Fibroblast of gingiva (primary cell): ENCODE measurements at places on chromosomes 6 and 20.

GRCh38 chr20:46020555-46020954, 8.5 kb upstream of the SLC12A5 start:
- no peak for DNase-seq

- no peak for DNase-seq
Observed at GRCh38 chr6:82436740-82437139, 73.1 kb downstream of the TPBG start.

DNA sequence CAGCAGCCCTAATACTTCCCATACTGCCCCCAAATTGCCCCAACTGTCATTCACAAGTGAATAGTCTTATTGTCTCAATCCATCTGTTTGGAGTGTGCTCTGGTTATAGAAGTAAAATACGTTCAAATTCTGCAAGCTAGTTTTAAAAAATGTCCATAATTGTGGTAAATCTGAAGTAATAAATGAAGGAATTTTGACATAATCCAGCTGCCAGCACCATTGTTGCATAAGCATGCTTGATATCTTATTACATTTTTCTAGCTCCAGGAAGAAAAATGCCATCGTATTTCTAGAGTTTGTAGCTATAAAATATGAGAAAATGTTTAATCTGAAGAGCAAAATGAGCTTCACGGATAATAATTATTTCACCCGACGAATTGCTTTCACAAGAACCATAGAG, 664.7 kb downstream of the RFPL4B start:
- DNase-seq, result peak; percentile 80

DNA sequence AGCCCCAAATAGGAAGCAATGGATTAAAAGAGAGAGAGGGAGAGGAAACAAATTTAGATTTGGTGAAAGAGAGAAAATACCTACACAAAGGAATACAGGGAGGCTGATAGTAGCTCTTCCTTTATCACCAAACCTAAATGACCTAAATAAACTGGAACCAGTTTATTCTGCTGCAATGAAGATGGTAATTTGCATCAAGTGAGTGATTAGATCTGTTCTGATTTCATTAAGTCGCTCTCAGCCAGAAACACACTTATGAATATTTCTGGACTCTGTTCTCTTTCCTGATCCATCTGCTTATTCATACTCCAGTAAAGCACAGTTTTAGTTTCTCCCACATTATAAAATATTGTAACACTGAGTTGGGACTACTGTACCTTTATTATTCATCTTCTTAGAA, 83.4 kb upstream of the BMP5 start:
- no peak for DNase-seq

DNA sequence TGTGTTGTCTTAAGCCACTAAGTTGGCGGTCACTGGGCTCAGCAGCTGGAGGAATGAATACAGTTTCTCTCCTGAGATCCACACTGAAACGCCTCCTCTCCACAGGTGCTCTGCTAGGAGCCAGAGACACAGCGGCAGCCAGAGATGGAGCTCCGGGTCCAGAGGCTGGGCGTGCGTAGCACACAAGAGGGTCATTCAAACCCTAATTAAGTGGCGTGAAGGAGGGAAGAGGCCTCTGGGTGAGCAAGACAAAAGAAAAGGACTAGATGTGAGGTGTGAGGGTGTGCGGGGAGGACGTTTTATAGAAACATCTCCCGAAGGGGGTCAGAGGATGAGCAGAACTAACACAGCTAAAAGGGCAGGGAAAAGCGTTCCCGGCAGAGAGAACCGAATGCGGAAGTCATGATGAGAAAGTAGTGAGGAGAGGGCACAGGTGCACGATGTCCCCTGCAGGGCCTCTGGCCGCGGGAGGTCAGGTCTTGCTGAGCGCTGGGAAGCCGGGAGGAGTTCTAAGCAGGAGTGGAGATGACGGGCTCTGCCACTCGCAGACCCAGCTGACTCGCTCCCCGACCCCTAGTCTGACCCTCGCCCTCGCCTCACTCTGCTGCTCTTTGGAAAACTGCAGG, 54.4 kb downstream of the BMP7 start:
- DNase-seq, result no peak

GRCh38 chr20:46107061-46107460, 11.1 kb upstream of the CD40 start:
- DNase-seq, result no peak

- no peak for DNase-seq
Observed at GRCh38 chr6:80249897-80250296, 143.4 kb downstream of the BCKDHB start.

- no peak for DNase-seq
Observed at GRCh38 chr20:3729811-3730540, 2.5 kb upstream of the HSPA12B start.

- DNase-seq, result no peak
Observed at GRCh38 chr6:156873654-156874380, 96.6 kb downstream of the ARID1B start.

GRCh38 chr6:126308362-126308761, 31.6 kb upstream of the CENPW start:
- peak; percentile 9 for DNase-seq

- no peak for DNase-seq
Observed at GRCh38 chr20:432208-432607, 24.1 kb downstream of the RBCK1 start.
